ENCODE measurements at places on chromosomes 16 and 17.

GRCh38 chr16:14284930-14285512 lies 213.9 kb downstream of the MRTFB start:
- DNase-seq: no peak

DNA sequence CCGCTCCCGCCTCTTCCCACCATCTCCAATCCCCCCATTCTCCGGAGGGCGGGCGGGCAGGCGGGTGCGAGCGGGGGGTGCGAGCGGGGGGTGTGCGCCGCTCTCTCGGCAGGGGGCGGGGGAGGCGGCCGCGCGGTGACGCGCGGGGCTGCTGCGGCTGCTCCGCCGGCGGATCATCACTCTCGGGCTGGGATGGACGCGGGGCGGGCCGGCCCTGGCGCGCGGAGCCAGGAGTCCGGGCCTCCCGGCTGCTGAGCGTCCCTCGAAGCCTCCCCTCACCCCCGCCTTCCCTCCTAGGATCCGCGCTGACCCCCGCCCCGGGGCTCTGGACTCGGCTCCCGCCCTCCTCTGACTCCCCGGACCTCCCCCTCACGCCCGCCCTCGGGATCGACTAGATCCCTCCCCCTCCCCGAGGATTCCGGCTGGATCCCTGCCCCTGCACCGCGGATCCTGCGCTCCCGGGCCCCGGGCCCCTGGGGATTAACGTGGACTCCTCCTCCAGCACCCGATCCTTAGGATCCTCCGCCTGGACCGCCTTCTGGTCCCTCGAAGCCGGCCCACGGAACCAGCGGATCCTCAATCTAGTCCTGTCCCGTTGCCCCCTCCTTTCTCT lies 946 bp upstream of the TMEM256 start:
- peak; percentile 59 for DNase-seq

GRCh38 chr17:7429722-7430121 lies 1.1 kb downstream of the SPEM3 start:
- DNase-seq: no peak

GRCh38 chr16:69561901-69562300 lies 3.9 kb upstream of the NFAT5 start:
- DNase-seq: no peak

DNA sequence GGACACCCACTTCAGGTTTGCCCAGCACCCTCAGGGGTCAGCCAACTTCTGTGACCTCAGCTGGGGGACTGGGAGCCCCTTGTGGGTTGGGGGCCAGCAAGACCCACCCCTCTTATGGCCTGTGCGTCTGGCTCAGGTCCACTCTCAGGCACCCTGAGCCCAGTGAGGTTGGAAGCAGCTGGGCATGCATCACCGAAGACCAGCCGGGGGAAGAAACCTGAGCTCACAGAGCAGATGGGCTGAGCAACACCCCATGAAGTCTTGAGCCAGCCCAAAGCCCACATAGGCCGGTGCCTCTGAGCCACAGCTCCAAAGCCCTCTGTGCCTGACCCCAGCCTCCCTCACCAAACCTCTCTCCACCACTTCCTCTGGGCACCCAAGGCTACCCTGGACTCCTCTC lies 166.7 kb downstream of the RBFOX3 start:
- no peak for DNase-seq

- DNase-seq: no peak
Measured at GRCh38 chr16:48003206-48003907, 152.4 kb downstream of the ABCC12 start.

- no peak for DNase-seq
Measured at GRCh38 chr17:78096093-78096492, 32.5 kb downstream of the TMC6 start.

DNA sequence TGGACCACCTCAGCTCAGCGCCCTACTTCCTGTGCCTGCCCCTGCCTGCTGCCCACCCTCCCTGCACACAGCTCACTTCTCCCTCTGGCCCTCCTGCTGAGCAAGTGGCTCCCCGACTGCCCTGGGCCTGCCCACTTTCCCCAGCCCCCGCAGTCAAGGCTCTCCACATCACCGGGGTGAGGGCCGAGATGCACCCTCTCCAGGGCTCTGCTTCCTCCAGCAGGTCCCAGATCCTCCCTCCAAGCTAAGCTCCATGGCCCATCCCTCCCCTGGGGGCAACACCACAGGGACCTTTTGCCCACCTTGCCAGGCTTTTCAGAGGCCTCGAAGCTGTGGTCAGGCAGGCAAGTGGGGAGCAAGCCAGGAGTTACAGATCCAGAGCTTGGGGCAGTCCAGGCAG lies 820.2 kb downstream of the KCNJ18 start:
- DNase-seq: no peak

GRCh38 chr16:73775841-73776388 lies 520.7 kb upstream of the PSMD7 start:
- no peak for DNase-seq

- DNase-seq: peak; percentile 22
Measured at GRCh38 chr16:84088695-84089395, 27.9 kb downstream of the MBTPS1 start.

- DNase-seq: no peak
Measured at GRCh38 chr16:88962478-88963152, 14.4 kb downstream of the CBFA2T3 start.

DNA sequence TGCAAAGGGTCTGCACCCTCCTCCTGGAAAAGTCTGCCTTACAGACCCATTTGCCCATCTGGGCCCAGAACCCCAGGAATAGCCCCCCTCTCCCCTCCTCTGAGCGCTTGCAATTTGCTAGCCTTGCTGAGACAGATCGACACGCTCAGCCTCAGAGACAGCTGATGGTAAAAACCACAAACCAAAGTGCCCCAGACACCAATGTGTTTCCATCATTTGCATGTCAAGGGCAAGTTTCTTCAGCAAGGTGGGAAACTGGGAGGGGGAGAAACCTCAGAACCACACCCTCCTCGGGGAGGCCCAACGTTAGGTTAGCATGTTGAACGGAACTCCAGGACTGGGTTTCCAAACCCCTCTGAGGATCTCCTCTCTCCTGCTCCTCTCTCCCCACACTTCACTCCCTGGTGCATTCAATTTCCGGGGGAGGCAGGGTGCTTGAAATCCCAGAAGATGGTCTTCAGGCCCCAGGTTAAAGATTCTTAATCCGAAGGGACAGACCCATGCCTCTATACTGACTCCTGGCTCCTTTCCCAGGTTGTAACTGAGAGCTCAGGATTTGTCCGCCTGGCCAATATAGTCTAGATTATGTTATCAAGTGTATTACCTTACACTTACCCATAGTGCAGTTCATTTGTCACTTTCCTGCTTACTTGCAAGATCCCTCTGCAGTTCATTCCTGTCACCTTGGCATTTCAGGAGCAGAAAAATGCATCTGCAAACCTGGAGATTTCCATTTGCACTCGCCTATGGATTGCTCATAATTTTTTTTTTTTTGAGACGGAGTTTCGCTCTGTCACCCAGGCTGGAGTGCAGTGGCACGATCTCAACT lies 1.3 kb upstream of the CUEDC1 start:
- DNase-seq: no peak

Data from stimulated activated CD4-positive, alpha-beta T cell treated with anti-CD3 and anti-CD28 coated beads, Interleukin-15, amount 100 ng/mL, for 1 hour (primary cell).